ENCODE measurements at places on chromosomes 3 and 15.

GRCh38 chr3:189292667-189293484, 121.1 kb downstream of the TPRG1 start:
- DNase-seq = no peak

GRCh38 chr3:60809857-60810610, 441.2 kb downstream of the FHIT start:
- peak; percentile 44 for DNase-seq

DNA sequence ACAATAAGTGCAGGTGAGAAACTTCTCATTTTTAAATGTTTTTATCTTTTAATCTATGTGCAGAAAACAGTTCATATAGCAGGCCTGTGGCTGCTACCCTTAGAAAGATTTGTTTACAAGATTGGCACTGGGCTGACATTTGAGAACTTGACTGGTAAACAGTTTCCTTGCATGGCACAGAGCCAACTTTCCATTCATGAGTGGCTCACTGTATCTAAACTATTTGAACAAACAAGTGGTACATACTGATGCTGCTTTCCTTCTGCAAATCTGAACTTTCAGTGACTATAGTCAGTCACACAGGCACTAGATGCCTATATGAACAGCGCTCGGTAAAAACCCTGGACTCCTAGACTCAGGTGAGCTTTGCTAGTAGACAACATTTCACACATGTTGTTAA, 6.3 kb upstream of the GTPBP8 start:
- DNase-seq = peak; percentile 49

DNA sequence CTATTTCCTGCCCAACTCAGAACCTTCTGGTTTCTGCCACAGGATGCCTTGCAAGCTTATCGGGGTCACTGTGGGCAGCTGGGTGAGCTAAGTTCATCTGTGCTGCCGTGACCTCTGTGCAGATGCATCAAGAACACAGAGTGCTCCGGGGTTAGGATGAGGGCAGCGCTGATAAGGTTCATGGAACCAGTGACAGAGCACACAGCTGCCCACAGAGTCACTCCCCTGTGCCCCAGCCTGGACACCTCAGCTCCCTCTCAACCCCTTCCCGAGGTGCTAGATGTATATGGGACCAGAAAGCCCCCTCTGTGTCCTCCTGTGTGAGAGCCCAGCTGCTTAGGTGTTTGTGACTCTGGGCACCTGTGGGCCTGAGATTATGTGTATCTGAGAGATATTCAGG, 15.8 kb upstream of the ALAS1 start:
- DNase-seq = no peak

GRCh38 chr3:143119974-143120715, 574 bp downstream of the CHST2 start:
- no peak for DNase-seq

DNA sequence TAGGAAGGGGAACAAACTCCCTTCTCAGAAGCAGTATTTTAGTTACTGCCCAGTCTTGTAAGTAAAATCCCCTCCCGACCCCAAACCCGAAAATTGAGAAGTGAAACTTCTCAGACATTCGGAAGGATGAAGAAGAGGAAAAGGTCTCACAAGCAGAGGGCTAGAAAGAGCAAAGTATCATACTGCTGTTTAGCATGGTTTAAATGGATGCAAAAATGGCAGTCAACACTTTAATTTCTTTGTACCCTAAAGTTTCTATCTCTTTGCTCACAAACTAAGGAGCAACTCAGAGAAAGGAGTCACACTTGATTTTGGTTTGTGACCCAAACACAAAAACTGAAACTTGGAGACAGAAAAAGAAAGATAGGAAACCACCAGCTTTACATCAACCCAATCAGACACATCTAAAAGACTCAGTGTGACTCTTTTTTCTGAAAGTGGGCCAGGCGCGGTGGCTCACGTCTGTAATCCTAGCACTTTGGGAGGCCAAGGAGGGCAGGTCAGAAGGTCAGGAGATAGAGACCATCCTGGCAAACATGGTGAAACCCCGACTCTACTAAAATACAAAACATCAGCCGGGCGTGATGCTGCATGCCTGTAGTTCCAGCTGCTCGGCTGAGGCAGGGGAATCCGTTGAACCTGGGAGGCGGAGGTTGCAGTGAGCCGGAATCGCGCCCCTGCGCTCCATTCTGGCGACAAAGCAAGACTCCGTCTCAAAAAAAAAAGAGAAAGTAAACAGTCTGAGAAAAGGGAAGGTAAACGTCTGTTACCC, 63.2 kb upstream of the ATP11B start:
- DNase-seq = no peak

GRCh38 chr15:92899948-92900730, at the start of gene CHD2:
Gene CHD2, plus strand, starts transcription at chr15:92900324. Its CDS starts 914 bp downstream, at chr15:92901238.
- peak; percentile 94 for DNase-seq

- peak; percentile 75 for DNase-seq
Measured at GRCh38 chr3:187679638-187680396, 9.6 kb upstream of the SST start.

DNA sequence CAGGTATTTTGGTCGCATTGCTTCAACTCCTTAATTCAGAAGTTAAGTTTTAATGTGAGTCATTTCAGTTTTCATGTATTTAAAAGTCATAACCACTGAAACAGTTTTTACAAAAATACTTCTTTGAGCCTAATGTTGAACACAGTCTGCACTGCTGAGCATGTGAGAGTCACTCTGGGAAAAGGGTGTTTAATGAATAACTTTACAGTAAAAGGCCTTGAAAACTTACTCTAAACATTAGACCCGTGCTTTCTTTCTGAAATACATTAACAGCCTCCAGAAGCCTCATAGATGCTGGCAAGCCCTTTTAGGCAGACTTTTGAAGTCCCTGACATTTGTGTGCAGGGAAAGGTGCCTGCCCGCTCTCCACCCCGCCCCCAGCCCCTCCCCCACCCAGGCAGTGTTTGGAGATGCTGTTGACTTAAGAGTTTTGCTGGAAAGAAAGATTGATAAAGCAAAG, 68.9 kb upstream of the NR2F2 start:
- no peak for DNase-seq

- DNase-seq = peak; percentile 74
Measured at GRCh38 chr15:75201616-75202250, at the start of gene C15orf39. Gene C15orf39, plus strand, starts transcription at chr15:75201882. Its CDS starts 4,167 bp downstream, at chr15:75206049.

GRCh38 chr3:168722091-168722490, 626.4 kb upstream of the GOLIM4 start:
- no peak for DNase-seq

- peak; percentile 21 for DNase-seq
Measured at GRCh38 chr15:78069462-78070029, 8.0 kb downstream of the TBC1D2B start.

- DNase-seq = no peak
Measured at GRCh38 chr3:126731044-126731443, 27.0 kb downstream of the CHCHD6 start.

- DNase-seq = peak; percentile 63
Measured at GRCh38 chr3:12372741-12373280, 83.9 kb downstream of the PPARG start.

DNA sequence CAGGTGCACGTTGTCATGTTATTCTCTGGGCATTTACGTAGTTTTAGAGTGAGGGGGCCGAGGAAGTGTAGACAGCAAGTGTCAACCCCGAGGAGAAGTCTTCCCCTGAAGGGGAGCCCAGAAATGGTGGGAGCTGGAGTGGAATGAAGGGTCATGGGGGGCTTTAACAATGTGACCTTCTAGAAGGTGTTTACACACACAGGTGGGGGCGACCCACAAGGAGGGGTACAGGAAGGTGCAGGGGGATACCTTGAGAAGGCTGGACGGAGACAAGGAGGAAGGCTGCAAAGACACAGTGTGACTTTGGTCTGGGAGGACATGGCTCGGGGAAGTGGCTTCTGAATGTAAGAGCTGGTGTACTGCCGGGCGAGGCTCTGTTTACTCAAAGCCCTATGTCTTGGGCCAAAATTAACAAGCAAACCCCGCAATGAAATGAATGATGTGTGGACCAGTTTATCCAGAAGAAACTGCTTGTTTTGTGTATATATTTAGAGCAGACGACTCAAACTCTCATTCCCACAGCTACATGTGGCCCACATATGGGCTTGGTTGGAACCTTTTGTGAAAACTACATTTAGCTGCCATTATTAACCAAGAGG, 18.7 kb downstream of the TRPM1 start:
- no peak for DNase-seq

DNA sequence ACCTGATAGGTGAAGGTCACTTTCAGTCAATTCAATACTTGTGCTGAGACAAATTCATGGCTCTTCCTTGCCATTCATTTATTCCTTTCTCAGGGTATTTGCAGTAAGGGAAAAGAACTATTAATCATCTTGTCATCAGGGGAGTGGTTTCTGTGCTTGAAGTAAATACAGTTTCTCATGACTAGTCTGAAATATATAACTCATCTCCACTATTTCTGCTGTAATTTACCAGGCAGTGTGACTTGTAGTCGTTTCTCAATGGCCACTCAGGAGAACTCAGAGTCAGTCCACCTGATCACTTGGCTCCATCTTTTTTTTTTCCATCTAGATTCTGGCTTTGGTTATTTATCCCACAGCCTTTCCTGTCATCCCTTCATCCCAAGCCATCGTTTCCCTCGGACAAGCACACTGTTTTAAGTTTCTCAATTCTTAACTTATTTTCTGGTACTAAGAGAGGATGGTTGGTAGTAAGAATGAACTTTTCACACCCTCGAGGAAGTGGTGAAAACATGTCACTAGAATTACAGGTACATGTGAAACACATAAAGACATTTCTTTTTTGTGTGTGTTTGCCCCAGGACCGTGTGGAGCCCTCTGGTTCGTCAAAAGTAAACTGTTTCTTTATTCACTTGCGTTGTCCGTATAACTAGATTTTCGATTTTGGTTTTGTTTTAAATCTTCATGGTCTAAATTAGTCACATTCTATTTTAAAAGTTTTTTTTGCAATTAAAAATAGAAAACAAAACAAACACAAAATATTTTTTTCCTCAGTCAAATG, 620.2 kb downstream of the ZBBX start:
- DNase-seq = no peak

DNA sequence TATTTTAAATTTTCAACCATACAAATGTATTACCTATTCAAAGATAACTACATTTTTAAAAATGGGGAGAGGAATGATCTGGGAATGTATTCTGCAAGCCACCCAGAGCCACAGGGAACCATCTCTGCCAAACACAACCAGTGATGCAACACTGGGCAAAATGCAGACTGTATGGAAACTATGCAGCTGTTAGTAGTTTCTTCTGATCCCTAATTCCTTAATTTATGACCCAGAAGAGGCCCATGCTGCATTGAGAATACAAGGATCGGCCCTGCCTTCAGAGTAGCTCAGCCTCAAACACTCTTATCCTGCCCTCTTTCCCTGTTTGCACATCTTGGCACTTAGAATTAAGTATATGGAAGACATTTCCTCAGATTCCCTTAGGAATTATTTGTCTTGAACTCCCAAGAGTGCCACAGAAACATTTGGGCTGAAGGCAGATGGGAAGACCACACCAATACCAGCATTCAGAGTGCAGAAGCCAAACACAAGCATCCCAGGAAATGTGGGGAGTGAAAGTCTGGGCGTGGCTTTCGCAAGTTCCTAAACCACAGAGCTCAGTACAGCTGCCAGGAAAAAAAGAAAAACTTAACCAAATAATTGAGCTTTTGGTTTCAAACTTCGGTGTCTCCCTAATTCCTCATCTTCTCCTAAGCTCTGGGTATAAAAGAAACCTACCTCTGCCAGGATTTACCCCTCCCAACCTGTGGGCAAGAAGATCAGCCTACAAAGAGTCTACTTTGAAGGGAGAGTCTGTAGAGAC, 5.3 kb downstream of the SNUPN start:
- peak; percentile 67 for DNase-seq

DNA sequence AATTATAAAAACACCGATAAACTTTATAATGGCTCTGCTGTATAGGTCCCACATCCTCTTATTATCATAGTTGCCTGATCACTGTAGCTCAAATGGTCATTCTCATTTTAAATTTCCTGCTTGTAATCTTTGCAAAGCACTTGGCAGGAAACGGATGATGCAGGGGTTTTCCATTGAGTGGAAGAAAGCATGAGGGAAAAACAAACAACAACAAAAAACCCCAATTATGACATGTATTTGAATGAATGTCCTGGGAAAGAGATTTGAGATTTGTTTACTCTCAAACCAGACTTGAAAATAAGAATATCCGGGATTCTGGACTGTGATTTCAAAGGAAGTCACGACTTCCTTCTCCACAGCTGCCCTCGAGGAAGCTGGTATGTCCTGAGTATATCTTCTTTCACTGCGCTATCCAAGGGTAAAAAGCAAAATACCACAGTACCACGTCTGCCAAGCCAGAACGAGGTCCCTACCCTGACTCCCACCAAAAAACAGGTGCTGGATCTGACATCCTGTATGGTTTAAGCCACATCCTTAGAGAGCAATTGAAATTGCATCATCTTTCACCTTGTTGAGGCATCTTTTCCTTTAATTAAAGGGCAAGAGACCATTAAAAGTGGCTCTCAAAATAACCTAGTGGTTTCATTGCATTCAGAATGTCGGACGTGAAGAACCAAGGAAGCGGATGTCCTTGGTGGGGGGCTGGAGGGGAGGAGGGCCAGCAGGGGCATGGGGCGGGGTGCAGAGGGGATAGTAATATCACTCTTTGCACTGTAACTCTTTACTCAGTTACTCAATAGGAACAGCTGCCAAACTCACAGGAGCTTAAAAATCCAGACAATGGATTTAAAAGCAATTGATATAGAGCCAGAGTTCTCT, 13.5 kb upstream of the TIPIN start:
- peak; percentile 17 for DNase-seq

- no peak for DNase-seq
Measured at GRCh38 chr3:107592073-107592472, 69.3 kb downstream of the BBX start.

GRCh38 chr3:162865466-162865865, 1368.9 kb downstream of the OTOL1 start:
- no peak for DNase-seq

DNA sequence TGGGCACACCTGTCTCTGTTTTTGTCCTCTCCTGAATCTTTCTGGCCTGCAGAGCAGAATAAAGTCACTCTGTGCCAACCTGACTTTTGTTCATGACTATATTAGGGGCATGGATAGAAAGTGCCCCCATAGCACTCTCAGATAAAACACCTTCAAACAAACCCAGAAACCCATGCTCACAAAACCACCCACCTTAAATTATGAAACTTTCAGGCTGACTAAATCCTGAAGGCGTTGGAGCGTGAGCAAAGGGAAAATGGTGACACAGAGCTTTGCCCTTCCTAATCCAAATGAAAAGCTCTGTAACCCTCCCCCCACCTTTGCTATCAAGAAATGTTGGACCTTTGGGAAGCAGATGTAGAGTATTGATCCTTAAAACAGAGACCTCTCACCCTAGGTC, 138.9 kb downstream of the IGF1R start:
- no peak for DNase-seq

- peak; percentile 5 for DNase-seq
Measured at GRCh38 chr3:175456466-175456865, 597.3 kb downstream of the NAALADL2 start.
